NCI-H1105 treated with DMSO at 0.1 percent for 48 hours (cell line): ENCODE measurements at places on chromosomes 1 and 21.
A peak's percentile ranks its signal among the peaks of the same experiment; 100 is the strongest.

DNA sequence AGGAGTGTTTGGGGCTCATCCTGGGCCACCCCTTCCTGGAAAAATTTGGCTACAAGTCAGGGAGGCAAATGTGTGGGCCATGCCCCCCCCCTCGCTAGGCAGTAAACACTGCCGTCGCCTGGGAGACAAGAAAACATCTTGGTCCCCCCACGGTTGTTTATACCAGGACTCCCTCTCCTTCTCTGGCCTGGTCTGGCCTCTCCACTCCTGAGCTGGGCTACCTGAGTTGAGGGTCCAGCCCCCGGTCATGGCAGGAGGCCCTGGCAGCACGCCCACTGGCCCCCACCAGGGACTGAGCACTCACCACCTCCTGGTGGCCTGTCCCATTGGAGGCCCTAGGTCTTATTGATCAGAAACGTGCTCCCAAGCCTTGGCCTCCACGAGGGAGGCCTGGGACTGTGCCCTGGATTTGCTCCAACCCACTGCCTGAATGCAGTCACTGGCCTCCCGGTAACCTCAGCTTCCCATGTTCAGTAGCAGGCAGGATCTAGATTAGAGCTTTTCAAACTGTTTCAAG is 15.8 kb downstream of the KCNQ4 start:
- DNase-seq = no peak

- no peak for DNase-seq
These were observed 423.5 kb upstream of the PROX1 start for GRCh38 chr1:213564215-213564659.

GRCh38 chr1:26276432-26276838 is 3.5 kb upstream of the SH3BGRL3 start:
- no peak for DNase-seq

DNA sequence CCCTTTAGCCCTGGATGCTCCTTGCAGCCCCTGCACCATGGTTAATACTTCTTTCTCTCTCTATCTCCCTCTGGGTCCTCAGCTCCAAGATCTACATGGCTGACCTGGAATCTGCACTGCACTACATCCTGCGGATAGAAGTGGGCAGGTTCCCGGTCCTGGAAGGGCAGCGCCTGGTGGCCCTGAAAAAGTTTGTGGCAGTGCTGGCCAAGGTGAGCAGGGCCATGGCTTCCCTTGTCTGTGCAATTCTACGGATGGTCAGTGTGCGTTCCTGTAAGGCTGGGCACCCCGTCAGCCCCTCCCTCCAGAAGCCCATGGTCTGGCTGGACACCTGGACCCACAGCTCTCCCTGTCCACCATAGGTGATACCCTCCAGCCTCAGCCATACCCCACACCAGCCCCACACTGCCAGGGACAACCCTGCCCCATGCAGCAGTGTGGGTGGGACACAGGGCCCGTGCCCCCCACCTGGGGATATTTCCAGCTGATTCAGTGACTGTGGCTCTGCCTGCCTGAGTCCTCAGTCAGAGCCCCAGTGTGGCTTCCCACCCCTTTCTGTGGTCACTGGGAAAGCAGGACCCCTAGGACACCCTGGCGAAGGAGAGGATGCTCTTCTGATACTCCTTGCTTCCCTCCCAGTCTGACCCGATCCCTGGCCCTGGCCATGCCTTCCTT is 31.4 kb downstream of the QSOX1 start:
- no peak for DNase-seq

DNA sequence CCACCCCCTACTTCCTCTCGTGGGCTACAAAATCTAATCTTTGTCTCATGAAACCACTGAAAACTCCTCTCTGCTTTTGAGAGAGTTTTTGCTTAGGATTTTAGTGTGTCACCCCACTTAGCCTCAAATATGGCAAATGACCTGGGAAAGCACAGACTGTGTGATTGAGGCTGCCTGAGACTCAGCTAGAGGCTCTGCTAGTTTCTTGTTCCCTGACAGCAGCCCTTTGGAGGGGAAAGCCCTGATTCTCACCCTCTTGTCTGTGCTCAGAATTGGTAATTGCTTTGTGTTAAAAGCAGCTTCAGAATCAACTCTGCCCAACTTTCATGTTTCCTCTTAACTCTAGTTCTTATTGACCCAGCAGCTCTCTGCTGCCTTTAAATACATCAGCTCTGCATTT is 85.6 kb upstream of the ZP4 start:
- DNase-seq = no peak

- no peak for DNase-seq
These were observed 39.1 kb upstream of the TRAPPC10 start for GRCh38 chr21:43972850-43973633.

DNA sequence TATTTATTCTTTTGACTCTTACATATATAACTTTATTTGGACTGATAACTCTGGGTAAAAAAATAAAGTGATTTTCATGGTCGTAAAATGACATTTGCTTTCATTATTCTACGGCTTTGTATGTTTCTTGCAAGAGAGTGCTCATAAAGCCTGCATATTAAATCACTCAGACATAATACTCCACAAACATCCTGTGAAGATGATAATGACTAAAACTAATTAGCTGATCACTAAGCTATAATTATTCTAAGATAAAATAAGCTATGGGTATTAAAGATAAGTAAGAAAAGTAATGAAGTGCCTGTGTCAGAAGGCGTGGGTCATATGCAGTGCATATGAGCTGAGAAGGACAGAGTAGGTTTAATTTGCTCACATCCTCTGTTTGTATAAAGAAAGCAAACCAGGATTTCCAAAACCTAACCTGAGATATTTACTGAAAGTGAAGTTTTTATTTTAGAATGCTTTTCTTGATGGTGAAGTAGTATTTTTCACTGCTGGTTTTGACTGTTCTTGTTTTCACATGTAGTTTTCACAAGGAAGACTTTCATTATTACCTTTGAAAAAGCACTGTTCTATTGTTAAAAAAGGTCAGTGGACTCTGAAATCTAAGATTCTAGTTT is 278.8 kb downstream of the AMY1C start:
- peak; percentile 77 for DNase-seq

DNA sequence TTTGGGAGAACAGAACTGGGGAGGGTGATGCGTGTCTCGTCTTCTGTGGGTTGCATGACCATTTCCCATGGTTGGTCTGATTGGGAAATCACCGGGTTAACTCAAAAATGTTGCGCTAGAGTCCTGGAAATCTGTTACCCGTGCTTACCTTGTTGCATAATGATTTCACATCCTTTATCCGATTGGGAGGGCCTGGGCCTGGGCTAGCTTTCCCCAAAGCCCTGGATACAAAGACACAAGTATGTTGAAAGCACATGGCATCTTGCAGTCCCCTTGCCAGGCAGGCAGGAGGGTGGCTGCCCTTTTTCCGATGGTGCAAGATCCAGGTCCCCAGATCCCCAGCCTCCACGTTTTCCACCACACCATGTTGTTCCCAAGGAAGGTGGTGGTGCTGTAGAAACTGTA is 582 bp downstream of the TRPM2 start:
- DNase-seq = no peak

GRCh38 chr1:80293818-80294217 is 1287.3 kb upstream of the ADGRL4 start:
- DNase-seq = no peak
